ENCODE measurements at places on chromosomes 7 and 10.
A peak's percentile ranks its signal among the peaks of the same experiment; 100 is the strongest.

- DNase-seq, result peak; percentile 26
These were observed 3.9 kb downstream of the NFKB2 start for GRCh38 chr10:102399217-102400021.

GRCh38 chr7:157220916-157221569 lies 82.3 kb downstream of the UBE3C start:
- no peak for DNase-seq

GRCh38 chr10:104809288-104810090 lies 168.4 kb downstream of the SORCS3 start:
- peak; percentile 37 for DNase-seq

DNA sequence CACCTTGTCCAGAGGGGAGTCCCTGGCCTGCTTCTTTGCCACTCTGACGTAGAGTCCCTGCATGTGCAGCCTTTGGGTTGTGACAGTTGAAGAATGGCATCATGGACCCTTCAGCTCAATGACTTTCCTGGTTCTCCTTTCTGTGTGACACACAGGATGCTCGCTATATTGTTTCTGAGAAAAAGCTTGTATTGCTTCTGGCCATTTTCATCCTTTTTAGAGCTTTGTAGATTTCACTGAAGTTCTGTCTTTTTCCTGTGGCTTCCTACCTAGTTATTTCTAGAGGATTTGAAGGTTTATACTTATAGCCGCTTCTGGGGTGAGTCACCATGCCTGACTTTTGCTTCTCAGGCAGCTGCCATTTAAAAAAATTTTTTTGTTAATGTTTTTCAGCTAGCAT lies 27.0 kb downstream of the SND1 start:
- no peak for DNase-seq

DNA sequence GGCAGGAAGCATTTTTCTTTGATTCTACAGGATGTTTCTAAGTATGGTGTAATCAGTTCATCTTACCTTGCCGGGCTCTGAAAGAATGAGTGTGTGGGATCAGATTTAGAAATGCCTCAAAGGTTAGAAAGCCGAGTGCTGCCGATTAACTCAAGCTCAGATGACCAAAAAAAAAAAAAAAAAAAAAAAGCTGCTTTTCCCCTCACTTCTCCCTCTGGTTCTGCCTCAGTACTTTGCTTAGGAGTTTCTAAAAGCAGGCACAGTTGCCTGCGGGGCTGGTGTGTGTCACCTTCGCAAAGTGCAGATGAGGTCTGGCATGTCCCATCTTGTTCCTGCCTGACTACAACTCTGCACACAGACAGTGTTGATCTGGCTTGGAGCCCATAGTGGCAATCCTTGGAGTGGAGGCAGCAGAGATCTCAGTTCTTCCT lies 47.0 kb downstream of the KIAA1217 start:
- DNase-seq, result peak; percentile 91

GRCh38 chr7:1847260-1848001 lies 177.4 kb downstream of the ELFN1 start:
- no peak for DNase-seq

- DNase-seq, result no peak
These were observed 623 bp downstream of the TYSND1 start for GRCh38 chr10:70145666-70146488.

- no peak for DNase-seq
These were observed 604.1 kb downstream of the GALNT17 start for GRCh38 chr7:71735961-71736556.

GRCh38 chr7:73899731-73900142 lies 38.8 kb downstream of the TMEM270 start:
- DNase-seq, result no peak

GRCh38 chr10:63631991-63632390 lies 110.8 kb downstream of the REEP3 start:
- no peak for DNase-seq

DNA sequence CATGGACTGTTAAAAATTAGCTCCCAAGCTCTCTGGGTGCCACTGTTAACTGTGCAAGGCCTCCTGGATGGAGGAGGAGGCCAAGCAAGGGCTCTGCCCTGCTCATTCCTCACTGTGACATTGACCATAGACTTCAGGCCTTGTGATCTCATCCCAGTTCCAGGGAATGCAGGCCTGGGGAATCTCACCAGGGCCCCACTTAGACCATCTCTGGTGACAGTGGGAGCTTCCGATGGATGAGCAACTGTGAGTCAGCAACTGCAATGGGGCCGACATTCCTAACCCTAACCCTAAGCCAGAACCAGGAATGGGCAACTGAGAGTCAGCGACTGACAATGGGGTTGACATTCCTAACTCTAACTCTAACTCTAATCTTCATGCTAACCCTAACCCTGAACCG lies 50.4 kb upstream of the MSMB start:
- DNase-seq, result no peak

All from epithelial cell of prostate (primary cell).